ENCODE measurements at places on chromosomes 7 and 10. TPM values are rescaled to one million over a fixed set of nuclear protein-coding genes. Genes with fewer than 3 reads are reported as not detected.
A peak's percentile ranks its signal among the peaks of the same experiment; 100 is the strongest.

ANKRD26 gene
- 29.3 TPM for total RNA-seq

CDH23 gene
- 3.5 TPM for total RNA-seq

PSD gene
- total RNA-seq, result 48.1 TPM

TMEM236 gene
- total RNA-seq, result 41.8 TPM

DGKB gene
- total RNA-seq, result 0.82 TPM

SLC18A3 gene
- total RNA-seq, result not detected

PAPOLB gene
- not detected for total RNA-seq

OGA gene
- 114 TPM for total RNA-seq

GRCh38 chr10:10798864-10799192, 218.8 kb upstream of the CELF2 start:
- no peak for DNase-seq
- H3K4me3 ChIP-seq, result peak overlapping the region; percentile 17
- no peaks in the 10 kb centered on the region for H3K27me3 ChIP-seq
- no peaks in the 10 kb centered on the region for H3K36me3 ChIP-seq
- no peaks in the 10 kb centered on the region for H3K4me1 ChIP-seq

GRCh38 chr7:148306759-148307158, 283.8 kb upstream of the C7orf33 start:
- DNase-seq, result no peak
- H3K27ac ChIP-seq, result no peak overlapping the region
- H3K4me1 ChIP-seq, result no peaks in the 10 kb centered on the region
- no peaks in the 10 kb centered on the region for H3K27me3 ChIP-seq
- H3K36me3 ChIP-seq, result no peaks in the 10 kb centered on the region
- H3K4me3 ChIP-seq, result no peak overlapping the region

- DNase-seq, result peak; percentile 92
- H3K36me3 ChIP-seq, result no peaks in the 10 kb centered on the region
- no peaks in the 10 kb centered on the region for H3K27me3 ChIP-seq
- no peak overlapping the region for H3K4me3 ChIP-seq
Observed at GRCh38 chr10:88835096-88835909, 16.3 kb downstream of the ANKRD22 start.

DNA sequence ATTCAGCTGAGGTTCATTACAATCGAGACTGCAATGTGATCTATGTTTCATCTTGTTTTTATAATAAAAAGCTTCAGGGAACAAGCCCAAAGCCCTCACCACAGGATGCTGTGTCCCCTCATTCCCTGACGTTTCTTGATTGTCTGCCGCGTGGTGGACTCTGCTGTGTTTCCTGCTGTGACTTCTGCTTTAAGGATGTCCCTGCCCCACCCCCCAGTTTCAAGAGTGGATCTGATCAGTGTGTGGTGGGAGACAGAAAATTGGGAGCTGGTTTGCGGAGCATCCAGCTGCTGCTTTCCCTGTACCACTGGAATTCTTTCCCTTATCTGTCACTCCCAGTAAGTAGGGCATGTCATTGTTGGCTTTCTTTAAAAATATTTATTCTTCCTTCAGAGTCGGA, 86.2 kb downstream of the CREM start:
- peak; percentile 27 for DNase-seq
- H3K36me3 ChIP-seq, result no peaks in the 10 kb centered on the region
- no peaks in the 10 kb centered on the region for H3K27me3 ChIP-seq
- no peaks in the 10 kb centered on the region for H3K4me1 ChIP-seq
- H3K27ac ChIP-seq, result no peak overlapping the region

DNA sequence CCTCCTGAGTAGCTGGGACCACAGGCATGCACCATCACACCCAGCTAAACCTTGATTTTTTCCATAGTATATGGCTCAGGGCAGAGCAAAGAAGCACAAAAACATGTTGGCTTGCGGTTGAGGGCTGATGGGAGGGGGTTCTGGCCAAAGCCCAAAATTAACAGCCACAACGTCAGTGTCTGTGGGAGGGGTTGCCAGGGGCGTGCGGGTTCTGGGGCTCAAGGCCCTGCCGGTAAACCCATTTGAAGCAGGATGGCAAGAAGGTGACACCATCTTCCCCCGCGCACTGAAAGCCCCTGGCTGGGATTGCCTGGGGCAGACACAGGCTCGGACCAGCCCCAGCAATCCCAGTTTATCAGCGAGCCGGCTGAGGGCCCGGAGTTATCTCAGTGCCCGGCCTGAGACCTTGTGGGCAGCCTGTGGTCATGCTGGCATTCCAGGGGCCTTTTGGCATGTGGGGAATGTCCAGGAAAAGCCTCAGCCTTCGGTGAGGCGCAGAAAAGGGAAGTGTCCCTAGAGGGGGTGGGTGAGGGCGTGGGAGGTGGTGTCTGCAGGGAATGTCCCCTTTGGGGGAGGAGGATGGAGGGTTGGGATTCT, 167.7 kb upstream of the TNRC18 start:
- no peaks in the 10 kb centered on the region for H3K36me3 ChIP-seq
- H3K4me1 ChIP-seq, result peaks cover 30% of the 10 kb centered on the region
- peaks cover 58% of the 10 kb centered on the region for H3K27me3 ChIP-seq
- no peak for DNase-seq
- H3K4me3 ChIP-seq, result no peak overlapping the region

DNA sequence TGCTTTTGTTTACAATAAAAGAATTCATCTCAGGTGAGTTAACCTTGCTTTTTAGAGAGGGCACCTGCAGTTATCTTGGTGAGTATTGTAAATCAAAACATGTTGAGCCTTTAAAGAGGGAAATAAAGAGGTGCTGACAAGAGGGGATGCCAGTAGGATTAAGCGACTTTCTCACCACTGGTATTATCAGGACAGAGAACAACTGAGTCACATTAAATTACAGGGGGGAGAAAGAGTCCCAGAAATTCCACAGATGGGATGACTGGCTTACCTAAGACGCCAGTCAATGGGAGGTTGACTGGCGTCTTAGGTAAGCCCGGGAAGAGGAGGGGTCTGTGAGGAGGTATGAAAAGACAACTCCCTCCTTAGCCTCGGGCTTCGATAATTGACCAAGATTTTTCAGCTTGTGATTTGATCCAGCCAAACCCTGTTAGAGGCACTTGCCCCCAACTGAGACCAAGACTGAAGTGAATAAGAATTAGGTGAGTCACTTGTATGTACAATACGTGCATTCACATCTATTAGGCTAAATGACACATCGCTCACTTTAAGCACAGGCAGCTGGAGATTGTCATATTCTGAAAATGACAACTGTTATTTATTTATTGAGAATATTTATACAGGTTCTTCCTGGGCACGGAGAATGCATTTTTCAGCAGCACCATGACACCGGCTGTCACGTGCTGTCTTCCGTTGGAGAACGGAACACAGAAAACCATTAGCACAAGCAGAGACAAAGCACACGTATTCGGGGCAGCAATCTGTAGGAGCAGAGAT, 117.6 kb downstream of the SEM1 start:
- H3K27ac ChIP-seq, result no peak overlapping the region
- no peaks in the 10 kb centered on the region for H3K36me3 ChIP-seq
- no peak overlapping the region for H3K4me3 ChIP-seq
- H3K4me1 ChIP-seq, result no peaks in the 10 kb centered on the region
- no peak for DNase-seq
- H3K27me3 ChIP-seq, result no peaks in the 10 kb centered on the region

DNA sequence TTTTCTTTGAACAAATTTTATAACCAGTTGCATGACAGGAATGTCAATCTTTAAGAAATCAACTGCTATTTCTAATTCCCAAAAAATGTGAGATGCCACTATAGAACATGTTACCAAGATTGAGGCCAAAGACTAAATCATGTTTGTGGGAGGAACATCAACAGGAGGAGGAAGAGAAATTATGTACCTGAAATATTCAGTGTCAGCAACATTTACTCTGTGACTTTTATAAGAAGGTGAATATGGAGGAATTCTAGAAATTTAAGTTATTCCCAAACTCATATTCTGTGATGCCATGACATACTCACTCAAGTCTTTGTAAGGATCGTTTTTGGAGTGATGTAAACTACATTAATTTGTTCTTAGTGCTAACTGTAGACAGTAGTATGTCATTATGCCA, 408.4 kb downstream of the SH2D4B start:
- H3K4me1 ChIP-seq, result no peaks in the 10 kb centered on the region
- DNase-seq, result no peak
- H3K27ac ChIP-seq, result no peak overlapping the region
- no peaks in the 10 kb centered on the region for H3K27me3 ChIP-seq

DNA sequence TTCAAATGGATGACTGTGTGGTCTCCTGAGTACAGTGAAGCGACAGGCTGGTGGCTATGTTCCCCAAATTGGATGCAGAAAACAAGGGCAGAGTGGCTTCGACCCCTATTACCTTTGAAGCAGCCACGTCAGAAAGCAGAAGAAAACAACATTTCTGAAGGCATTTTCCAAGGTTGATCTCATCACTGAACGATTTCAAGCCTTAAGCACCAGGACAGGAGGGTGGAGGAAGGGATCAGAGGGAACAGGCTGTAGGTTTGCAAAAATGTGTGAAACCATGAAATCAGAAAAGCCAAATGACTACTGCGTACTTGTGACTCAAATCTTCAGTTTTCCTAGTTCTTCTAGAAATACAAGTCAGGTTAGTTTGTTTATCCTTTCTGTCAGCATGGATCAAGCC, 181.0 kb upstream of the TMEM106B start:
- H3K4me1 ChIP-seq, result no peaks in the 10 kb centered on the region
- H3K4me3 ChIP-seq, result no peak overlapping the region
- DNase-seq, result no peak

DNA sequence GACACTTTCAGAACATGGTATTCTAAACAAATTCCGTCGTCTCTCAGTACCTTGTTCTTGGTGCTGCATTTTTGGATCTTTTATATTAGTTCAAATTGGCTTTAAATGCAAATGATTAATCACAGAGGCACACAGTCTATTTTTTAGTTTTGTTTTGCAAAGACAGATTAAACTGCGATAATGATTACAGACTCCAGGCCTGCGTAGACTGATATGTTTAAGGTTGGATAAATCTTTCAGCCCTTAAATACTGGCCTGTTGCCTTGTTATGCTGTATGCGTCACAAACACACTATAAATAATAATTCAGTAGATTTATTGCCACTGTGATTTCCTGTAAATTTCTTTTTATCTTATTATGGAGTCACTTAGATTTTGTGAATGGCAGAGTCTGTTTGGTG, 19.3 kb downstream of the CACNB2 start:
- DNase-seq, result no peak
- H3K4me1 ChIP-seq, result peaks cover 4% of the 10 kb centered on the region
- no peak overlapping the region for H3K4me3 ChIP-seq
- H3K27me3 ChIP-seq, result no peaks in the 10 kb centered on the region
- H3K27ac ChIP-seq, result peak overlapping the region; percentile 57

DNA sequence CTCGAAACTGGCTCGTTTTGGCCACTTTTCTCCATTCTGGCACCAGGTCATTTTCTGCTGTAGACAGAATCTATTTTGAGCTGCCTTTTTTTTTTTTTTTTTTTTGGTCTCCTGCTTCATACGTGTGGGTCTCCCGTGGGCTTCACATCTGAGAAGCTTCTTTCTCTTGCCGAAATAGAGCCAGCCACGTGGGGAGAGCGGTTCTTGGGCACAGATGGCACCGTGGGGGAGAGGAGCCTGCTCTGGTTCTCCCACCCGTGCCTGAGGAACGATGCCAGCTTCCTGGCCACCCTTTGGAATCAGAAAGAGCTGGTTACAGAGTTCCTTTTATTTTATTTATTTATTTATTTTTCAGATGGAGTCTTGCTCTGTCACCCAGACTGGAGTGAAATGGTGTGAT, 48.7 kb upstream of the OCM2 start:
- no peak overlapping the region for H3K4me3 ChIP-seq
- no peaks in the 10 kb centered on the region for H3K27me3 ChIP-seq
- no peaks in the 10 kb centered on the region for H3K36me3 ChIP-seq
- no peak for DNase-seq
- no peak overlapping the region for H3K27ac ChIP-seq

GRCh38 chr7:69147631-69148030, 450.6 kb upstream of the AUTS2 start:
- H3K4me3 ChIP-seq, result no peak overlapping the region
- no peak for DNase-seq
- no peak overlapping the region for H3K27ac ChIP-seq
- H3K27me3 ChIP-seq, result no peaks in the 10 kb centered on the region
- H3K4me1 ChIP-seq, result no peaks in the 10 kb centered on the region

DNA sequence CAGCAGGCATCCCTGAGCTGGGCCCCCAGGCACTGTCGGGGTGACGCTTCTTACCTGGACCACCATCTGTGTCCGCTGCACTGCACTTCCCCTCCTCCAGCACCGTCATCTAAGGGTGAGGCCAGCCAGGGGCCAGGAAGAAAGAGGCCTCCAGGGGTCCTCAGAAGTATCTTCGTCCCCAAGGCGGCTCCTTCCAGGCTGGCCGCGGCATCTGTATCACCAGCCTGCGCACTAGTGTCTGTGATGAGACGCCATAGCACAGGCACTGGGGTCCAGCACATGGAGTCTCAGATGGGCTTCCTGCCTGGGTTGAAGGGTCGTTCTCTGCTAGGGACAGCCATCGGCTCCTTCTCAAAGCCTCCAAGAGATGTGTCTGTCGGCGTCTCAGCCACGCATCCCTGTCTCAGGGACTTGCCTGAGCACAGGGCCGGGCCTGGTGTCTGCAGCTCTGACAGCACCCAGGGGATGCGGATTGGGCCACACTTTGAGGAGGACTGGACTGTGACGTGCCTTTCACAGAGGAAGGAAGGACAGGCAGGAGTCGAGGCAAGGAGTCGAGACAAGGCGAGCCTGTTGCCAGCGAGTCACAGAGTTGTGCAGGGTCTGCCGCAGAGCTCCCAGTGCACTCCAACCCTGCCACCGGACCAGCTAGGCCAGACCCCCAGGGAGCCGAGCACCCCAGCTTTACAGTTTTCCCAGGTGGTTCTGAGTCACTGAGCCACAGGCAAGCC, 101.5 kb upstream of the DIP2C start:
- H3K4me1 ChIP-seq, result no peaks in the 10 kb centered on the region
- H3K36me3 ChIP-seq, result no peaks in the 10 kb centered on the region
- H3K4me3 ChIP-seq, result no peak overlapping the region
- no peak overlapping the region for H3K27ac ChIP-seq
- no peak for DNase-seq

DNA sequence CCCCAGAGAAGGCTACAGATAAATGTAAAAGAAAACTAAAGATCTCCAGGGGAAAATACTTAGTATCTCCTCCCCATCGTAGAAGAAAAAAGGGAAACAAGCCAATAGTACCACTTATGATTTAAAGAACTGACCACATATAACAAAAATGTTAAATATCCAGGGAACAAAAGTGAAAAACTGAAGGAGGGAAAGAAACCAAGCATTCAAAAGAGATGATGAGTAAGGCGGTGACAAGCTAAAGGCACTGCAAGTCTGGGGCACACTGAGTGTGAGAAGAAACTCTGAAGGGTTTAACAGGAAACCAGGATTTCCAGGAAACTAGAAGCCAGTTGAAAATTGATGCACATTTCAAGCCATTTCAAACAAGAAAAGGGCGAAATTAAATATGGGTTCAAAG, 226.3 kb downstream of the AHR start:
- H3K4me1 ChIP-seq, result no peaks in the 10 kb centered on the region
- H3K27me3 ChIP-seq, result no peaks in the 10 kb centered on the region

GRCh38 chr10:62036186-62037081, 134.9 kb downstream of the ARID5B start:
- no peaks in the 10 kb centered on the region for H3K27me3 ChIP-seq
- H3K4me3 ChIP-seq, result no peak overlapping the region
- no peaks in the 10 kb centered on the region for H3K36me3 ChIP-seq
- DNase-seq, result no peak
- peak overlapping the region; percentile 81 for H3K27ac ChIP-seq
- peaks cover 26% of the 10 kb centered on the region for H3K4me1 ChIP-seq

- H3K4me3 ChIP-seq, result peak overlapping the region; percentile 15
- H3K4me1 ChIP-seq, result peaks cover 4% of the 10 kb centered on the region
- H3K27ac ChIP-seq, result peak overlapping the region; percentile 69
- no peak for DNase-seq
- H3K36me3 ChIP-seq, result no peaks in the 10 kb centered on the region
Observed at GRCh38 chr7:45026984-45027773, 27.2 kb downstream of the CCM2 start.
